ENCODE measurements at places on chromosomes 12 and 14.

GRCh38 chr14:45177076-45177475 is 41.3 kb downstream of the FANCM start:
- no peak for DNase-seq

DNA sequence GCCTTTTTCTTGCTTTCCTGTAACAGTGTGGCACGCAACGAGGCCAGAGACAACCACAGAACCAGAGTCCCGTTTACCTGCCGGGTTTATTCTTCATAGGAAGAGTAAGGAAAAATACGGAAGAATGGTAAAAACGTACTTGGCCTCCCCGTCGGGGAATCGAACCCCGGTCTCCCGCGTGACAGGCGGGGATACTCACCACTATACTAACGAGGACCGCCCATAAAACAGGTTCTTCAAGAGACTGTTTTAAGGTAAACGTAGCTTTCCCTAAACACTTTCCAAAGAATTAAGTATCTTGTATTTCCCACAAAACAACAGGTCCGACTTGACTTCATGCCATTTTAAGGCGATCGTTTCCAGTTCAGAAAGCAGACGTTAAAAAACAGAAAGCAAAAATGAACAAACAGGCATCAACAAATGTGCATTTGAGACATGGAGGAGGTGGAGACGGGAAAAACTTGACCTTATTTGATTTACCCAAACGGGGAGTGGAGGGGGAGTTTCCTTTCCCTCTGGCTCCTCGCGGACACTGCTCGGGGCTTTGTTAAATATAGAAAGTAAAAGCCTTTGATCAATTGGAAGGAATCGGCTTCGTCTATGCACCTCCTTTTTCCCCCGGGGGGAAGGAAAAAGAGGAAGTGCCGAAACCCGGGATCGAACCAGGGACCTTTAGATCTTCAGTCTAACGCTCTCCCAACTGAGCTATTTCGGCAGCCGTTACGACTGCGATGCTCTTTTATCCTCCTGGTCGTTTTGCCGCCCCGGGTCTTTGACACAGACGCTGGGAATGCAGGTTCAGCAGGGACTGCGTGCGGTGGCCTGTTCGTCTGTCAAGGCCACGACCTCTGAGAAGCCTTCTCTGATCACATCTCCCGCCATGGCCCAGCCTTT is 13.0 kb upstream of the UBC start:
- DNase-seq: peak; percentile 96

DNA sequence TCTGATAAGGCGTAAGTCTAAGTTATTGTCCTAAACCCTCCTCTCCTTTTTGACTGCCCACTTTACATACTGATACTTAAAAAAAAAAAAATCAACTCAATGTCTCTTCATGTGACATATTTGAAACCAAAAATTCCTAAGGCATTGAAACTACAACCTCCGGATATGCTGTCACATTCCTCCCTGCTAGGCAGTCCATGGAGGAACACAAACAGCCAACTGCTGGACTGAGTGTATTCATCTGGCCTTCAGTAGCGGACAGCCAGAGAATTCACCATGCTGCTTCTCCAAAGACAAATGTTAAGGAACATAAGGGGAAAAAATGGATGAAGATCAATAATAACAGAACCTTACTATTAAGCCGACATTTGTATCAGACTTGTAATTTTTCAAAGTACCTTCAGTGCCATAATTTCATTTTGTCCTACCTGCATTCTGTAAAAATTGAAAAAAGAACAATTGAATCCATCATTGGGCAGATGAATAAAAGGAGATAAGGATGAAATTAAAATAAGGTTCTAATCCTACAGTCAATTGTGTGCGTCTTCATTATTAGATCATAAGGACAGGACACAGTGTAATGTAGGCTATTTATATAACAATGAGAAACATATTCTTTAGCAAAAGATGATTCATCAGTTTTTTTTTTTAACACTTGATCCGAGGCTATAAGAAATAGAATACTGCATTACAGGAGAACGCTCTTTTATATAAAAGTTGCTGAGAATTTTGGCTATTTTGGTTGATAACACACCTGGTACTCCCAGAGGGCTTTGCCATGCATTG is 12.2 kb downstream of the RERG start:
- DNase-seq: no peak

DNA sequence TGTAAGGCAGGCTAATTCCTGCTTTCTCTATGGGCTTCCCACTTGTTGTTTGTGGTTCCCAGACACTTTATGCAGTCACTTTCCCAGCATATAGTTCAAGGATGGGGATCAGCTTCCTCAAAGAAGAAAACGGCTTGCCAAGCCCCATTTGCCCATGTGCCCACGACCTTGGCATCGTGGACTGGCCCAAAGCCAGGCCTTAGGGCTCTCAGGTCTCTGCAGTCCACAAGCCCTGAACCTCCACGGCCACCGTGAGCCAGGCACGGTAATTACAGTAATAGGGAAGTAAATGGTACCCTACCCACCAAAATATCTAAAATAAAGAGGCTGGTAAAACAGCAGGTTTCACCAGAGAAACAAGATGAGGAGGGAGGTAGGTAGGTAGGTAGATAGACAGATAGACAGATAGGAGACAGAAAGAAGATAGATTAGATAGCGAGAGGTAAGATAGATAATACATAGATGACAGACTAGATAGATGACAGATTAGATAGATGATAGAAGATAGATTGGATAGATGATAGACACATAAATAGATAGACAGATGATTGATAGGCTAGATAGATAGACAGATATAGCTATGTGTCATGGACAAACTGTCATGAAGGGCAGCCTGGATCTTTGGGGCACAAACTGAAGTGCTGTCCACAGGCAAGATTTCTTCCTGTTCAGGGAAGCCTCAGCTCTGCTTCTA is 163.1 kb downstream of the SLC15A4 start:
- no peak for DNase-seq

- no peak for DNase-seq
Measured at GRCh38 chr14:35248476-35248788, 43.8 kb upstream of the PSMA6 start.

DNA sequence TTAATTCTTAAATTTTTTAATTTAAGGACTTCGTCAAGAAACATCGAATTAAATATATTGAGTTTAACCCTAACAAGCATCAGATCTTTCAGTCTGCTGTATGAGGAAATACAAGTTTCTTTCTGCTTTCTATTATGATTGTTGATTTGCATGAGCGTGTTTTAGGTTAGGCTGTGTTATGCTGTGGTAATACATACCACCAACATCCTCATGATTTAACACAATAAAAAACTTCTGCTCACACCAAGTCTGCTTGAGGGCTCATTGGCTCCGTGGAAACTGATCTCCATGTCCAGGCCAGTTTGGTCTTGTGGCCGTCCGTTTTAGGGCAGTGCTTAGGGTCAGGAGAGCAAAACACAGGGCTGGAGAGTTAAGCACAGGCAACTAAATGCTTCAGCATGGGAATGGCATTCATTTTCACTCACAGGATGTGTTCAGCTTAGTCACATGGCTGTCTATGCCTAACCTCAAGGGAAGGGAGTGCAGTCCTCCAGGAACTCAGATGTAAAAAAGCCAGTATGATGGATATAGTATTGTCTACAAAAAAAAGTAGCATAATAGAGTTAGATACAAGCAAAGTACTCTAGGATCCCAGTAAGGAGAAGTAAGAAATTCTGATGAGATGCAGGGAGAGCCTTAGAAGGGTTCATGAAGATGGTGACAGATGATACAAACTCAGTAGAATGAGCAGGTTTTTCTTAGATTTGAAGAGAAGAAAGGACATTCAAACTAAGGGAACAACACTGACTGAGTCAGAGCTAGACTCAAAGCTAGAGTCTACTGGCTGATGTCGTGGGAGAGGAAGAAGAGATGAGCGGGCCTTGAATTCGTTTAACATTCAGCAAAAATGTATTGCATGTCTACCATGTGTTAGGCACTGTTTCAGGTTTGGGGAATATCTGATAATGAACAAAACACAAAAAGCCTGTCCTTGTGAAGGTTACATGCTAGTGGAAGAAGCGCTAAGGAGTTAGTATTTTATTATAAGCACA is 16.3 kb downstream of the MARK3 start:
- DNase-seq: no peak

DNA sequence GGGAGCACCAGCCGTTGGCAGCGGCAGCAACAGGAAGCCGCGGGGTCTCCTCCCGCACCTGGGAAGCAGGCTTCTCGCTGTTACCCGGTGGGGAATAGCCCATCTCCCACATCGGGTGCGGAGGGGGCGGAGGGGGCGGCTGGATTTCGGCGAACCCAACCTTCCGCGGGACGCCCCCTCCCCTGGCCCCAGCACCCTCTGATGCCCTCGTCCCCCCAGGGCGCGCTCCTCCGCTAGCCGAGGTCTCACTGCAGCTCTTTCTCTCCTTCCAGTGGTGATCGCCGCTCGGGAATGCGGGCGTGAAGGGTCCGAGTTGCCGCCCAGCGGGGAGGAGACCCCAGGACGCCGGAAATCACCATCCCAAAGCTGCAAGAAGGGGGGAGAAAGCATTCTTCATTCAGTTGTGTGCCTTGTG is 303 bp downstream of the SAMD4A start:
- DNase-seq: no peak

GRCh38 chr12:7503686-7504415 is at the start of gene CD163:
CD163 (minus strand) TSS chr12:7503777; CDS start chr12:7503690, 87 bp downstream.
- DNase-seq: no peak

DNA sequence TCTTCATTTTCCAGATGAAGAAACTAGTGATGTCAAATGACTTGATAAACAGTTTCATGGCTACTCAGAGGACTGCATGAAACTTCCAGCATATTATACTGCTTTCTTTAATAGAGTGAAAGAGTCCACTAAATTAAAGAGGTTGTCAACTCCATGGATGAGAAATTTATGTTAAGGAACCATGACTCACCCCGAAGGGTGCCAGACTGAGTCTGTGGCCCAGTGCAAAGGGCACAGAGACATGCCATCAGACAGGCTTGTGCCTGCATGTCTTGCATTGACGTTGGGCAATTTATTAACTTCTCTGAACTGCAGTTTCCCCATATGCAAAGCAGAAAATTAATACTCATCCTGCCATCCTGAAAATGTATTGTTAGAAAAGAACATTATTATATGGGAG is 382.4 kb downstream of the APAF1 start:
- DNase-seq: no peak

DNA sequence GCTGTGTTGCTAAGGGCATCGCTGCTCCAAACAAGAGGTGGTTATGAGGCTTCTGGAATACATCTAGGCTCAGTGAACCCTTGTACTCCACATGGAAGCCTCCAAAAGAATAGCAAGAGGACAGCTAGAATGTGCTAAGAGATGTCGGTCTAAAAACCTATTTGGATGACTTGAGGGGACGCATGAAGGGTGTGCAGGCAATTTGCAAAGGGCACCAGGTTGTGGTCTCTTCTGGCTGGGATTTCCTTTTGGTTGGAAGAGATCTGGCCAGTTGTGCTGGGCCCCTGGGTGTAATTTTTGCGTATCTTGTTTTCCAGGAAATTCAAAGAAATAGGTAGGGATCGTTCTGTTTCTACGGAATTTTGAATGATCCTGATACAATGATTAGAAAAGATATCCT is 4.2 kb downstream of the TTC9 start:
- DNase-seq: no peak

- no peak for DNase-seq
Measured at GRCh38 chr12:108709697-108710096, 21.6 kb downstream of the CORO1C start.

DNA sequence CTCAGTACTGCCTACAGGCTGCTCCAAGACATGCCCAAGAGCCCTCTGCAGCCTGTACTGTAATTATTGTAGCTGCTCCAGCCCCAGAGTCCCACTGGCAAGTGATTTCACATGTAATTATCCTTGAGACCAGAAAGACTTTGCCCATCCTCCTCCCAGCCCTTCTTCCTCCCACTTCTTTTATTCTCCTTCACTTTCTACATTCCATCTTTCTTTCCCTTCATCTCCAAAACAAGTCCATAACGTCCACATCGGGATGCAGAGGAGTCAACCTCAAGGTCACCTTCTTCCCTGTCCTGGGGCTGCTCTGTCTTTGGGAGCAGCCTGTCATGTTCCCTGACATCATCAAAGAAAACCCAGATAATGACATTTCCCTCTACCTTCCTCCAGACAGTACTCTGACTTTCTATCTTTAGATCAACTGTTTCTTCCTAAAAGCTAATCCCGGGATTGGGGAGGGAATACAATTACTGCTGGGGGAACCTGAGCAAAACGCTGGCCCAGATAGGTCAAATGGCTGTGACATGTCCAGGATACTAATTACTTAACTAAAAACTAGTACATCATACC is 39.1 kb downstream of the SLC8A3 start:
- no peak for DNase-seq

- no peak for DNase-seq
Measured at GRCh38 chr12:2550561-2551411, 244.0 kb upstream of the FKBP4 start.

- DNase-seq: no peak
Measured at GRCh38 chr12:49541140-49541861, 2.5 kb downstream of the KCNH3 start.

GRCh38 chr12:128798571-128799341 is 25.0 kb downstream of the SLC15A4 start:
- no peak for DNase-seq

GRCh38 chr12:106142591-106143261 is 4.0 kb upstream of the NUAK1 start:
- DNase-seq: no peak

GRCh38 chr12:27008081-27008480 is 6.1 kb downstream of the TM7SF3 start:
- DNase-seq: no peak

GRCh38 chr12:43957732-43958372 is 122.0 kb downstream of the TMEM117 start:
- no peak for DNase-seq

GRCh38 chr12:52636189-52636588 is 15.8 kb downstream of the KRT2 start:
- DNase-seq: no peak

DNA sequence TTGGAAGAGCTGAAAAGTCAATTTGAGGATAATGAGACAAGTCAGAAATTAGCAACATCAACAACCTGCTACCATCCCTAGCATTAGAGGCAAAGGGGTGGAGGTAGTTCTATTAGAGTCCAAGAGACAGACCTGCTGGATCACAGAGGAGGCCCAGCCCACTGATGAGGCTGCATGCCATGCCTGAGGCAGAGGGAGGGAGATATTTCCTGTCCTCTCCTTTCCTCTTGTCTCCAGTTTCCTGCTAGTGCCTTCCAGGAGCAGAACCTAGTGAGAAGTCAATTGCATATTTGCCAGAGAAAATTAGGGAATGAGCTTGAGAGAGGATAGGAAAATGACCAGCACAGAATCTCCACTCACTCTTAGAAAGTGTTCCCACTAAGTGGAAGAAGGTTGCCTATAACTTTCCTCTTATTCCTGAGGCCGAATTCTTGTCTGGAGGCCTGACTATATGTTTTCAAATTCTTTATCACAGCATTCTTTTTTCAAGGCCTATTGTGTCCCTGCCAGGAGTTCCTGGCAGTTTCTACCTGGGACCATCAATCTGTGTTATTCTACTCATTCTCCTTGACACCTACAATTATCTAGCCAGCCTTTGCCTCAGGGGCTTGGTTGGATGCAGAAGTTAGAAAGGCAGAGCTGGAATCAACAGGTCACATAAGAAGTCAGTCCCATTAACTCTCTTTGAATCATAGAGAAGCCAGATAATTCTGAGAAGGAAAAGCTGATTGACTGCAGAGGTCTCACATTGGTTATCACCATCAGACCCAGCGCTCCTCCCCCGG is 121.9 kb downstream of the EMP1 start:
- no peak for DNase-seq
